ENCODE measurements at places on chromosomes 3 and 15. TPM values are rescaled to one million over a fixed set of nuclear protein-coding genes. Genes with fewer than 3 reads are reported as not detected.

GOLGA6L1 gene
- not detected for total RNA-seq

XYLB gene
- total RNA-seq: 6.9 TPM

CHRNA5 gene
- 11.3 TPM for total RNA-seq

CPLX3 gene
- not detected for total RNA-seq

C2CD4A gene
- 0.27 TPM for total RNA-seq

IQCF5 gene
- total RNA-seq: not detected

EFCAB12 gene
- total RNA-seq: 0.71 TPM

MED12L gene
- total RNA-seq: 1.8 TPM

TM4SF18 gene
- total RNA-seq: not detected

IL20RB gene
- total RNA-seq: 0.63 TPM

MKRN3 gene
- 1.1 TPM for total RNA-seq

C3orf80 gene
- not detected for total RNA-seq

STIMATE gene
- total RNA-seq: 39.8 TPM

CHRFAM7A gene
- not detected for total RNA-seq

ESYT3 gene
- 0.13 TPM for total RNA-seq

MORC1 gene
- total RNA-seq: not detected

COL7A1 gene
- total RNA-seq: 0.99 TPM

MAGI1 gene
- total RNA-seq: 0.53 TPM

RNF123 gene
- total RNA-seq: 32.2 TPM

CEMIP gene
- total RNA-seq: not detected

C3orf49 gene
- total RNA-seq: not detected

IDH3A gene
- total RNA-seq: 144 TPM

CPNE9 gene
- 0.40 TPM for total RNA-seq

NR2E3 gene
- total RNA-seq: not detected

RAP2B gene
- total RNA-seq: 15.6 TPM

MUSTN1 gene
- not detected for total RNA-seq

TFG gene
- 51.7 TPM for total RNA-seq

KLHL25 gene
- total RNA-seq: 4.7 TPM

CCDC13 gene
- 0.52 TPM for total RNA-seq

PRSS50 gene
- total RNA-seq: not detected

All from activated CD8-positive, alpha-beta memory T cell treated with anti-CD3 and anti-CD28 coated beads for 36 hours (primary cell).